T-helper 9 cell (primary cell): ENCODE measurements at places on chromosomes 1 and 21.

DNA sequence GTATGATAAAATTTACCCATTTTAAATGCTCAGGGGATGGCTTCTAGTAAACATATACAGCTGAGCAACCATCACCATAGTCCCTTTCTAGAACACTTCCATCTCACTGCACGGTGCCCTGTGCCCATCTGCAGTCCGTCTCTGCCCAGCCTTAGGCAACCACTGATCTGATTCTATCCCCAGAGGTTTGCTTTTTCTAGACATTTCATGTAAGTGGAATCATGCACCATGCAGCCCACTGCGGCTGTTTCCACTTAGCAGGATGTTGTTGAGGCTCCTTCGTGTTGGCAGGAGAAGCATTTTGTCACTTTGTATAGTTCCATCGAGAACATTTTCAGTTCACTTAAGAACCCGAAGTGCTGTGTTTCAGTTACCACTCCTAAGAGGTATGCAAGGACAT lies 27.8 kb upstream of the VAMP3 start:
- no peak for DNase-seq

DNA sequence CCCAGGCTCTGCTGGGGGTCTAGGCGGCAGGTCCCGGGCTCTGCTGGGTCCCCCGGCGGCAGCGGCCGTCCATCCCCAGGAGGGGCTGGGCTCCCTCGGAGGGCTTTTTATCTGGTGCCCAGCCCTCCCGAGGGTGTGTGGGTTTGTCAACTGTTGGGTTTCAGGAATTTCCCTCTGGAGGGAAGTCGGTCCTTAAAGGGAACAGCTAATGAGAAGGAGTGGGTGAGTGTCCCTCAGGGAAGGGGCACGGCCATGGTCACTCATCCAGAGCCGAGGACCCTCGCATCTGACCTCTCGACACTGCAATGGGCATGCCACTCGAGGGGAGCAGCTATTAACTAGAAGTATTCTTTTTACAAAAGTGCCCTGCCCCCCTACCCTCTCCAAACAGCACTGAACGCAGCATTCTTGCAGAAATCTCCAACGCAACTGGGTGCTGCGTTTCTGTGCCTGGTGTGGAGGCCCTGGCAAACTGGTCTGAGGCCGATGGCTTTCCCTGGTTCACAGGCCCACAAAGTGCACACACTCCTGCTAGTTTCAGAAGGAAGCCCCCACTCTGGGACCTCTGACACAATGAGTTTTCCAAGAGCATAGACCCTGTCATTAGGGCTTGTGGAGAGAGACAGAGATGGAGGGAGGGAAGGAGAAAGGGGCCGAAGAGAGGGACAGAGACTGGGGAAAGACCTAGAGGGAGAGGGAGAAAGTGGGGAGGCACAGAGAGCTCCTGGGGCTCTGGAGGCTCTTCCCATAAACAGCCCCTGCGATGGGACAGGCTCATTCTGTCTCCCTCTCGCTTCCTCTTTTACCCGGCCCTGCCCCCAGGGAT lies 1.0 kb upstream of the TSPEAR start:
- no peak for DNase-seq

GRCh38 chr1:206660136-206660535 lies 24.6 kb upstream of the MAPKAPK2 start:
- no peak for DNase-seq

GRCh38 chr1:154148807-154149206 lies 6.1 kb downstream of the NUP210L start:
- DNase-seq, result no peak
